ENCODE measurements at places on chromosomes 4 and X.

DNA sequence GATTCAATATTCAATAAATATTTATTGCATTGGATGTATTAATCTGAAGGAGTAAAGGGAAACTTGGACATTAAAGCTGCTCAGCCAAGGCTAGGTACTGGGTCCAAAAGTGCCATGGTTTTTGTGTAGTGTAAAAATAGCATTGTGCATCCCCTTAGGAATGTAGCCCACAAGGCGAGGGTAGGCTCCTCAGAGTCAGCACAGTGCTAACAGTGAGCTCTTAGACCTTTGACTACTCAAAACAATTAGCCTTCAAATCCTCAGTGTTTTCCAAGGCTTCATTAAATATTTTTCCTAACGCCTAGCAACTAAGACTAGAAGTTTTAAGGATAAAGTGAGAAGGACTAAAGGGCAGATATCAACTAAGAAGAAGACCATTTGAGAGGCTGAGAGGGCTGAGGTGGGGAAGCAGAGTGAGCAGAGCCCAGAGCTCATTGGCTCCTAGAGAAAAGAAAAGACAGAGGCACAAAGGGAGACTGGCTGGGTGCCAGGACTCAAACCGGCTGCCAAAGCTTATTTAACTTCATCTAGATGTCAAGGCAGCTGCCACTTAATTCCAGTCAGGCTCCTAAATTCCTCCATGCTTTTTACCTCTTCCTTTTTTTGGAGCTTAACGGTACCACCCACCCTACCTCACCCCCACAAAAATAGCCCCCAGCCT lies 17.0 kb downstream of the PRKG2 start:
- no peak for DNase-seq

DNA sequence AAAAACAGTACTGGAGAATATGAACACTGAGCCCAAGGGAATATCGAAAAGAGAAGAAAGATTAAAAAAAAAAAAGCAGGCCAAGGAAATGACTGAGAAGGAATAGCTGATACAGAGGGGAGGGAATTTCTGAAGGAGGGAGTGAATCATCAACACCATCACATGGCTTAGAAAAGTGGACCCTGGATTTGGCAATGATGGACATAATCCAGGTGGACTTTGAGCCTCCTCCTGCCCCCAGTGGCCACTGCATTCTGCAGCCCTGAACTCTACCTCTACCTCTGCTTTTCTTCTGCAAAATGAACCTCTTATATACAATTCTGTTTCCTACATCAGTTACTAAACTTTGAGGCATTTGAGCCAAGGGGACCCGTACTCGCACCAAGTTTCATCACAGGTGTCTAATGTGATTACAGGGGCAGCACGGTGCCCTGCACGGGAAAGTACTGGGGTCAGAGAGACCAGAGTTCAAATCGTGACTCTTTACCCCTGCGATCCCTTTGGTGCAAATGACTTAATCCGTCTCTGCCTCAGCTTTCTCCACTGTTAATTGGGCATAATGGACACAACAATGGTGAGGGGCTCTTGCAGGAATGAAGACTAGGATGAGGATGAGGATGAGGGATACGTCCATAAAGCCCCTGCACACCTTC lies 1.1 kb downstream of the OCIAD2 start:
- DNase-seq = no peak

DNA sequence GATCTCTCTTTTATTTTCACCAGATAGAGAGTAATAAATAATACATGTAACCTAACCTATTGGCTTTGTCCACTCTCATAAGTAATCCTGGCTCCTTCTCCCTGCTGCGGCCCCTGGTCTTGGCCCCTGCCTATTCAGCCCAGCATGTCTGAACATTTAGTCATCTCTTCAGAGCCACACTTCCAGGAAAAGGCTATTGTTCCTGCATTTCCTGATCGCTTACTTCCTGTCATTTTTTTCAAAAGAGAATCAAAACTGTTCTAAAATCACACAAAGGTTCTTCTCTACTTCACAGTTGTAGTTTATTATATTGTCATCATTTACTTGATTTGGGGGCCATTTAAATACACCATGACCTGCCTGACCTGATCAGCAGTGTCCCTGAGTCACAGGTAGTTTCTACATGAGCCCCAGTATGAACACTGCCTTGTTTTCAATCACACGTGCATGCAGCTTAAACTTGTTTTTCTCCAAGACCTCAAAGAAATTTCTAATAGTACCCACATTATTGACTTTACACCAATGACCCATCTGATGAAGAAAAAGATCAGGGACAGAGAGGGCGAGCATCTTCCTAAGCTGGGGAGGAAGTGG lies 47.4 kb upstream of the KDR start:
- no peak for DNase-seq

GRCh38 chr4:85787133-85787532 lies 312.2 kb downstream of the ARHGAP24 start:
- DNase-seq = no peak

DNA sequence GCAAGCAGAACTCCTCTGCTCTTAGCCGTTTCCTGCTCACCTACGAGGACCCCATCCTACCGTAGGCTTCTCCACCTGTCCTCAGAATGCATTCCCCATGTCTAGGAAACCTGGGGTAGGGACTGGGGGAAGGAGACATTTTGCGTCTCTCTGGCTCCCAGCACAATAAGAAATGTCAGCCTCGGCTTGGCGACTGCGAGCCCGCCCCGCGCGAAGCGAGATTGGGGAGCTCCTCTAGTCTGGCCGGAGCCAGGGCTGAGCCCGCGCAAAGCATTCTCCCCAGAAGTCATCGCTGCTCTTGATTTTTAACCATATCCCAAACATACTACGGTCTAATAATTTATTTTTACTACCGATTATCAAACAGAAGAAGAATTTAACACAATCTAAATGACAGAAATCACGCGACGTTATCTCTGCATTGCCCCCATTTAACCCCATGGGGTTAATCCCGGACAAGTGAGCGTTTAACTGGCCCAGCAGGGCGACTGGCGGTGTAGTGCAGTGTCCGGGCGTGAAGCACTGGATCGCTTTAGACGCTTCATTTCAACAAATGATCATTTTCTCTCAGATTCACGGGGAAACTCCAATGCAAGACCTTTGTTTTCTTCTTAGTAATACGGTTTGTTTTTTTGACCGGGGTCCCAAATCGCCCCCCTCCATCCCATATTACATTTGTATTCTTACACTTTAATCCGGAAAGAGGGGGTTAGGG lies 8.0 kb upstream of the PITX2 start:
- no peak for DNase-seq

- DNase-seq = no peak
Measured at GRCh38 chr4:87933337-87933736, 42.2 kb upstream of the SPP1 start.

GRCh38 chrX:40176351-40177116 lies 78.8 kb upstream of the BCOR start:
- no peak for DNase-seq

- no peak for DNase-seq
Measured at GRCh38 chr4:177163532-177163931, 146.1 kb upstream of the NEIL3 start.

Measured in AG09309 (cell line).